ENCODE measurements at places on chromosomes 4 and X. TPM values are rescaled to one million over a fixed set of nuclear protein-coding genes. Genes with fewer than 3 reads are reported as not detected.

DNA sequence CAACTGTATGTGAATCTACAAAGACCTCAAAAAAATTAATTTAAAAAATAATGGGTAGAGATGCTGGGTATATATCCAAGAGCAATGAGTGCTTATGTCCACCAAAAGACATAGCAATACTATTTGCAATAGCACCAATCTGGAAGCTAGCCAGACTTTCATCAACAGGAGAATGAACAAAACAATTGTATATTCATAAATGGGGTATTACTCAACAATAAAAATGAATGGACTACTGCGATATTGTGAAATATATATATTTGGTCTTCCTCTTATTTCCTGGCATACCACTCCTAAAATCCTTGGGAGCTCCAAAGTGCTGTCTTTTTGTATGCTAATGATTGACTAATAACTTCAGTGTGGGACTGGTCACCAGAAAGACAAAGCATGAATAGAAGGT is 77.5 kb downstream of the MSN start:
- no peak for DNase-seq

GRCh38 chr4:150828159-150828558 is 186.9 kb downstream of the LRBA start:
- no peak for DNase-seq

DNA sequence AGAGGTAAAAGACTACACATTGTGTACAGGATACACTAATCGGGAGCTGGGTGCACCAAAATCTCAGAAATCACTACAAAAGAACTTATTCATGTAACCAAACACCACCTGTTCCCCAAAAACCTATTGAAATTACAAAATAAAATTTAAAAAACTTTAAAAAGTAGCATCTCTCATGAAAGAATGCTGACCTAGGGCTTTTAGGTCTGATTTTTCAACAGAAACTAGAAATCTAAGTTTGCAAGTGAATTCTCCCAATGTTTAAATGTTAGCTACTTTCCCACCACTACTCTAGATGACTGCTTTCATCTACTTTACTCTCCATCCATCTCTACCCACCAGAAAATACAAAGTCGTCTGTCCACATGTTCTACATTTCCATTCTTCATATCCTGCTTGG is 1447.7 kb downstream of the RPA4 start:
- no peak for DNase-seq

DNA sequence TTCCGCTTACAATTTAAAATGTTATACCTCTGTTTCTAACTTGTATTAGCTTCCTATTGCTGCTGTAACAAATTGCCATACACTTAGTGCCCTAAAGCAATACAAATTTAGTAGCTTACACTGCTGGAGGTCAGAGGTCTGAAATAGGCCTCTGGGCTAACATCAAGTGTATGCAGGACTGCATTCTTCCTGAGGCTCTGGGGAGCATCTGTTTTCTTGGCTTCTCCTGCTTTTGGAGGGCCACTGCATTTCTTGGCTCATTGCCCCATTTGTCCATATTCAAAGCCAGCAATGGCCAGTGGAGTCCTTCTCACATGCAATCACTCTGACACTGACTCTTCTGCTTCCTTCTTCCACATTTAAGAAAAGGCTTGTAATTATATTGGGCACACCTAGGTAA is 639.8 kb upstream of the INTU start:
- DNase-seq, result no peak

PCDH11X gene
- total RNA-seq, result 0.24 TPM

PAK3 gene
- 0.78 TPM for total RNA-seq
